ENCODE measurements at places on chromosomes 2 and 18.

DNA sequence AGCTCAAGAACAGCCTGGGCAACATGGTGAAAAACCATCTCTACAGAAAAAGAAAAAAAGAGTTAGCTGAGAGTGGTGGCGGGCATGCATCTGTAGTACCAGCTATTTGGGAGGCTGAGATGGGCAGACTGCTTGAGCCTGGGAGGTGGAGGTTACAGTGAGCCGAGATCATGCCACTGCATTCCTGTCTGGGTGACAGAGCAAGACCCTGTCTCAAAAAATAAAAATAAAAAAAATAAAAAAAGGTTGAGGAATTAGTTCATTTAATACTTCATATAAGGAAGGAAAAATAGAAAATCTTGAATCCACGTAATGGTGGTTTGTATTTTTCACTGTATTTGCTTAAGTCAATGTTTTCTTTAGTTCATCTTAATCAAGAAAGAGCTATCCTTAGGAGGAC lies 241.7 kb downstream of the TGIF1 start:
- no peak for DNase-seq

GRCh38 chr18:9055185-9055584 lies 47.3 kb upstream of the NDUFV2 start:
- DNase-seq: no peak

DNA sequence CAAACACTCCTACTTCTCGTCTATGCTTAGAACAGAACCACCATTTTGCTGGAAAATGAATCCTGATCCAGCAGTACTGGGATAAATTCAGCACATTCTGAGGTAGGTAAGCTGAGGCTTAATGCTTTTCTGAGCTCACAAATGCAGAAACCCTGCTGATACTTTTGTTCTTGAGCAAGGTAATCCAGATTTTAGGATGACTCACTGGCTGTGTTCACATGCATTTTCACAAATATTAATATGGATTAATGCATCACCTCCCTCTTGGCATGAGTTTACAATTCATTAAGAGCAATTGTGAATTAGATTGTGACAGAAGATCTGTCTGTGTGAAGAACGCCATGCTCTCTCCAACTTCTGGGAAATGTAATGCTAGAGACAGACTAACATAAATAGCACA lies 42.2 kb downstream of the RAD51AP2 start:
- no peak for DNase-seq

- DNase-seq: no peak
These were observed 493.8 kb upstream of the NRP2 start for GRCh38 chr2:205188239-205189138.

GRCh38 chr18:79737426-79737825 lies 57.8 kb downstream of the CTDP1 start:
- no peak for DNase-seq

DNA sequence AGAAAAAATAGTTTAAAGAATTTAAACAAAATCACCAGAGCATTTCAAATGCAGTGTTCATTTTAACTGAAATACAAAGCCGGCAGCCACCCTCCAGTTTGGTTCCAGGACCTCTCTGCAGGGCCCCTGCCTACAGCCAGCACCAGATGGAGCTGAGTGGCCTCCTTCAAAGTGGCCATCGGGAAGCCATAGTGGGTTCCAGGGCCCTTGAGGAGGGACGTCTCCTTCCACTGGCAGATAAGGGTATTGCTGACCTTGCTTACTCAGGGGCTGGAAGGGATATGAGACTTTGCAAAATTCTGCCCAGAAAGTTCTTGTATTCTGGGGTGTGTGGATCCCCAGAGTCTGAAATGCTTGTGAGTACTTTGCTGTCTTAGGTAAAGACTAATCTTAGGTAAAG lies 205.2 kb upstream of the APCDD1 start:
- DNase-seq: no peak

- DNase-seq: no peak
These were observed 56.1 kb downstream of the CNTNAP5 start for GRCh38 chr2:124081154-124081716.

GRCh38 chr18:75530566-75531211 lies 103.2 kb upstream of the SMIM21 start:
- no peak for DNase-seq

- DNase-seq: no peak
These were observed 251.3 kb upstream of the ATP5MC3 start for GRCh38 chr2:175432793-175433192.

DNA sequence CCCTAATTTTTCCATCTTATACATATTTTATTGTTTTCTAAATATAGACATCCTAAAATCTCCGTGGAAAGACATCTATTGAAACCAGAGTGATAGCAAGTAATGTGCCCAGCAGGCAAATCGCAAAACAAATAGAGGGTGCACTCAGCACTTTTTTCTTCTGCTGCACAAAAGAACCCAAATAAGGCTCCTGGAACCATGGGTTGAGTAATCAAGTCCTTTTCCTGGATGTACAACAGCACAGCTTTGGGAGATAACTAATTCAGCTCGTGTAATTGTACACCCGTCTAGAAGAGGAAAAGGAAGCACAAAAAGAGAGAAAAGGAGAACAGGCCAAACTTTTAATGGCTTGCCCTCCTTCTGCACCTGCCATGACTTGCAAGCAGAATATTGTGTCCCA lies 126.9 kb upstream of the TLK1 start:
- no peak for DNase-seq

DNA sequence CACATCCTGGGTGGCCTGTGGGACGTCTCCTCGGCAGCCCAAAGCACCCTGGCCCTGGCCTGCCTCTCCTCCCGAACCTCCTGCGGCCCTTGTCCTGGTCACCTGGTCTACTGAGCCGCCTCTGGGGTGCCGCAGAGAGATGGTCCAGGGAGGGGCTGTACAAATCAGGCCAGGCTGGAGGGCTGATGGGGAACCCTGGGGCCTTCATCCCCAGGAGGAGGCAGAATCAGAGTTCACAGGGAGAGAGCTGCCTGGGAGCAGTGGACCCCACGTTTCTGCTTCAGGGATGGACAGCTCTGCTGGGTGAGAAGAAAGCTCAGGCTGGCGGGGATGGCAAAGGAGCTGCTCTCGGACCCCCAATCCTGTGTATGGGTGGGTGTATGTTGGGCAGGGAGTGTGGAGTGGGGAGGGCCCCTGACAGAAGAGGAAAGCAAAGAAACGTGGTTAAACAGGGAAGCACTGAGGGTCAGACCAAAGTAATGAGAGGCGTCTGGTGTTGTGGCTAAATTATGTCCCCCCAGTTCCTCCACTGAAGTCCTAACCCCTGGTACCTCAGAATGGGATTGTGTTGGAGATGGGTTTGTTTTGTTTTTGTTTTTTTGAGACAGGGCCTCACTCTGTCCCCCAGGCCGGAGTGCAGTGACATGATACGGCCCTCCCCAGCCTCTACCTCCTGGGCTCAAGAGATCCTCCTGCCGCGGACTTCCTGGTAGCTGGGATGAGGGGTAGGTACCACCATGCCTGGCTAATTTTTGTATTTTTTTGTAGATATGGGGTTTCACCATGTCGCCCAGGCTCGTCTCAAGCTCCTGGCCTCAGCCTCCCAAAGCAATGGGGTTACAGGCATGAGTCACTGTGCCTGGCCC lies 73.4 kb upstream of the SMAD7 start:
- no peak for DNase-seq

GRCh38 chr2:222912776-222913175 lies 51.9 kb downstream of the ACSL3 start:
- no peak for DNase-seq

DNA sequence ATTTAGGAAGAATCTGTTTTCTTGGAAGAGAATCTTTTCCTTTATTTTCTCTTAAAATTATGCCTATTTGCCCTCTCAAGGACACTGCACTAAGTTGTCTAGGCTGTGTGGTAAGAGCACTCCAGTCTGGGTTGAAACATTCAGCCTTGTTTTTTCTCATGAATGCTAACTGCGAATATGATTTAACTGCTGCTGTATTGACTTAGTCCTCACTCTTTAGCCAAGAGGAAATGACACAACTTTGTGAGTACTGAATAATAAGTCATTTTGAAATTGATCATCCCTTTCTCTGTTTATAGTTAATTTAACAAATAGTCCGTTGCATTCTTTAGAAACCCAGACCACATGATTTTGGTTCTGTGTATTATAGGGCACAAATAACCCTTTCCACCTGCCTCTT lies 4.5 kb upstream of the RND3 start:
- DNase-seq: no peak

DNA sequence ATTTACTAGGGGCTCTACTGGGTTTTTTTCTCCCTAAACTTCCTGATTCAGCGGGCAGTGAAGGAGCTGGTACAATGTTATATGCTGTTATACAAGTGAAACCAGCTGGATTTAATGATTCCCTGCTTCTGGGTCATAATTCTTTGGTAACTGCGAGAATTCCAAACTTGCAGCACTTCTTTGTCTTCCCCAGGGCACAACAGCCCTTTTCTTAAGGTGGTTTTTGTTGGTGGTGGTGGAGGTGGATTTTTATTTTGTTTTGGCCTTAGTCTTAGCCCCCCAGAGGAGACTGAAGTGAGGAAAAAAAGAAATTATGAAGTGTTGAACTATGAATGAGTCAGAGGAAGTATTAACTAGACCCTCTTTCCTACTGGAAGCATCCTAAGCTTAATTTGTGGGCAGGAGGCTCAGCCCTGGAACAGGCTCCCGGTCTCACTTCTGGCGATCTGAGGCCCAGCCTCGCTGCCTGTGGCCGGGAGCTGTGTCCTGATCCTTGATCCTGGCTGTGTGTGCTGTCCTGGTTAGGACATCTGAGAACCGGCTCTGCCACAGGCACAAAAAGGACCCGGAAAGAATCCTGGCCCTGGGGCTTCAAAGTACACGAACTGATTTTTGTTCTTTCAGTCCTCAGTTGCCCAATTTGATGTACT lies 141.9 kb downstream of the LYPD6B start:
- DNase-seq: no peak

- DNase-seq: no peak
These were observed 93.3 kb downstream of the ACTR2 start for GRCh38 chr2:65320946-65321345.

DNA sequence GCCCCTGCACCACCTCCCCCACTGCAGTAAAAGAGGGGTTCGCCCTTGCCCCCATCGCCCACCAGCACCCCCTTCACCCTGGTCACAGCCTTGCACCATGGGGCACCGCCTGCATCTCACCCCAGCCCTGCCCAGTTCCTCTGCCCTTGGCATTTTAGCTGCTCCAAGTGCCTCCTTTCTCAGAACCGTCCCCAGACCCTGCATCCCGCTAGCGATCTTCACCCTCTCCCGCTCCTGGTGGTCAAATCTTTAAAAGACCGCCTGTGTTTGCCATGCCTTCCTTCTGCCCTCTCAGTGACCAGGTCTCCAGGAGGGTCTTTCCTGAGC lies 114.7 kb upstream of the OTOS start:
- no peak for DNase-seq

DNA sequence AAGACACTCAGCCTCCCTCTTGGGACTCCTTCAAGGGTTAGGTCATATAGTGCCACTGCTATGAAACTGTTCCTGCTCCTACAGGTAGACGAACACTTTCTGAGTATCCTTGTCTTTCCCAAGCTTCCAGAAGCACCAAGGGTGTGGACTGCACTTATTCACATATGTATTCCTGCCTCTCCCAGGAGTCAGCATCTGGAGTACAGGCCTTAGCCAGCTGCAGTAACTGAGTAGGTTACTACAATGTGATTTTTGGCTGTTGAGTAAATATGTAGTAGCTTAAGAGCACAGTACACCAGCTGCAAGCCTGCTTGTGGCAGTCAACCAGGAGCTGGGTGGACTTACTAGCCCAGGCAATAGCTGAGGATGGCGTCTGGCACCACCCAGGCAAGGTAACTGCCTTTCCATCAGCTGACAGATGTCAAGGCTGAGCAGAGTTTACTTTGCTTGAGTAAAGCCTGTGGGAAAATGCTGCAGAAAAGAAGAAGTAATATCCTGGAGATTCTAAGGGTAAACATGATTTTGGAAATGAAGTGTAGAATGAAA lies 14.0 kb upstream of the SCLY start:
- DNase-seq: no peak

DNA sequence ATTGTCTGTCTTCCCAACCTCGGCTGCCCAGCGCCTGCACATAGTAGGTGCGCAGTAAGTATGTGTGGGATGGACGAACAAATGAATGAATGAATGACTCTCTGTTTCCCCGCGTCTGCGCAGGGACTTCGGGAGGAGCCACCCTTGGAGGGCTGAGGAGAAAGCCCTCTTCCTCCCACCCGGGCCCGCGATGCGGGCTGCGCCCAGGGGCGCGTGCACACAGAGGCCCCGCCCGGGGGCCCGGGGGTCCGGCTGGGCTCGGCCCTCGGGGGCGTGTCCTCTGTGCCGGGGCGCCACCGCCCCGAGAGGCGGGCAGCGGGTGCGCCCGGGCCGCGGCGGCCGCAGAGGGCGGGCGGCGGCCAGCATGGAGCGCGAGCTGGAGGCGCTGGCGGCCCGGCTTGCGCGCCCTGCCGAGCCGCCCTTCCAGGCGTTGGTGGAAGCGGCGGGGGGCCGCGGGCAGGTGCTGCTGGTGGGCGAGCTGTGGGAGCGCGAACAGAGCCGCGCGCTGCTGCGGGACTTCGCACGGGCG lies at the start of gene C2orf72:
Gene C2orf72 (plus strand): TSS at position 322 of the 529 bp plus-strand sequence. CDS start 43 bp downstream, at position 365.
- DNase-seq: peak; percentile 23

DNA sequence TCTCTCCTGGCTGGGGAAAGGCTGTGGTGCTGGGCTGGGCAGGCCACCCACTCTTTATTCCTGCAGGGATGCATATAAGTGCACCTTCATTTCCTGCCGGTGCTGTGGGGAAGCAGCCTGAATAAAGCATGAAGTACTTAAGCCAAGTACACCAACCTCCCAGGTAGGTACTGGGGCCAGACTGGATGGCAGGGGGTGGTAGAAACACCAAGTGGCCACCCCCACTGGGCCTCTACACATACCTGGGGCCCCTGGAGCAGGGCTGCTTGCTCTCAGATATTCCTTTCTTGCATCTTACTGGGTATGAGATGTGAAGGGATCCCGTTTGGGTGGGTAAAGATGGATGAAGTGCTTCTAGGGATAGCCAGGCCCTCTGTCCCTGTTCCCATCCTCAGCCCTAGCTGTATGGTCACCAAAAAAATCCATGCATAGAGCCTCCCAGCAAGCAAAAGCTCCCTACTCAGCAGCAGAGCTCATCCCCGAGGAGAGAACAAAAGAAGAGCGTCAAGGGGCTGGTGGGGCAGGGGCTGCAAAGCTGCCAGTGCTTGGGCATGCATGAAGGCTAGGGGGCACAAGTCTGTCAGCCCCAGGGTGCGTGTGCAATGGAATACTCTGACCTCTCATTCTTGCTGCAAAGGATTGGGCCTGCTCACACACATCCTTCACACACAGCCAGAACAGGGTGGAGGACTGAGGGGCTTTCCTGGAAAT lies 22.0 kb downstream of the CCT7 start:
- no peak for DNase-seq

GRCh38 chr2:230441227-230441897 lies 25.4 kb downstream of the SP100 start:
- peak; percentile 50 for DNase-seq

DNA sequence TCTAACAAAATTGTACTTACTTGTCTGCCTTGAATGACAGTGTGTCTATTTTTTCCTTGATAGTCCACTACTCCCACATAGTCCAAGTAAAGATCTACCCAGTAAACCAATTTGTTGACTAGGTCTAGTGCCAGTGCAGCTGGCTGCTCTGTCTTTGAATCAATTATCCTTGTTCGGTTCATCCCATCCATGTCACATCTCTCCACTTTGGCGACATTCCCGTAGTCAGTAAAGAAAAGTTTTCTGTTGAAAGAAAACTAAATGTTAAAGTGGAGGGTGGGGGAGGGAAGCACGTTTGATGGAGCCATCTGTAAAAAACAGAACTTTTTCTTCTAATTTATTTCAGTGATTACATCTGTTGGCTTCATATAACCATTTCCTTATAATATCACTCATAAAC lies 1068.8 kb downstream of the LRP1B start:
- DNase-seq: no peak

GRCh38 chr2:143177096-143177786 lies 48.0 kb downstream of the ARHGAP15 start:
- no peak for DNase-seq
